Hepatocyte (in vitro differentiated cells): ENCODE measurements at places on chromosomes 1 and 21.

GRCh38 chr1:9129266-9130041 lies 552 bp upstream of the GPR157 start:
- peak; percentile 94 for DNase-seq

- DNase-seq = no peak
These were observed 33.1 kb upstream of the LRRC3 start for GRCh38 chr21:44421901-44422840.

GRCh38 chr1:16237343-16237830 lies 404 bp upstream of the CPLANE2 start:
- DNase-seq = no peak

GRCh38 chr1:203470240-203470639 lies 5.4 kb upstream of the PRELP start:
- DNase-seq = no peak

DNA sequence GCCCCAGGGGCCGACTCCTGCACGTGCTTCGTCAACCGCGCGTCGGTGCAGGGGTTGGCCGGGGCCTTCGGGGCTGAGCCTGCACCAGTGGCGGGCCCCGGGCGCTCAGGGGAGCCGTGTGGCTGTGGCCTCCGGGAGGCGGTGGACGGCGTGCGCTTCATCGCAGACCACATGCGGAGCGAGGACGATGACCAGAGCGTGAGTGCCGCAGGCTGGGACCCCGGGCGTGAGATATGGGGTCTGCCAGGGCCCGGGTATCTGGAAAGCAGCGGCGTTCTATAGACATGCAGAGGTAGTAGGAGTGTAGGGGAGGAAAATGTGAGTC lies 4.3 kb downstream of the CHRNB2 start:
- no peak for DNase-seq

DNA sequence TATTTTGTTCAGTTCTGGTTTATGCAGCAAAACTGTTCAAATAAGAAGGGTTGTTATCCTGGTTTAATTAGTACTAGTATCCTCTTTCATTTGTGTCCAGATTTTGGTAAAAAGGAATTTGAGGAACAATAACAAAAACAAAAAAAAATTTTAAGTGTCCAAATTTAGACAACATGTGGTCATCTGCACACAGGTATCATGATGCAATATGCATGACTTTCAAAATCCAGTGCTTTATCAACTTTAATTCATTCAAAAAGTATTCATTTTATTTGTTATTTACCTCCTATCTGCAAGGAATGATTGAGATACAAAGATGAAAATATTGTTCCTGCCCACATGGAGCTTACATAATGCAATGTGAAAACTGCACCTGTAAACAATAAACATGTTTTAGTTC lies 16.7 kb upstream of the MAGI3 start:
- DNase-seq = no peak

DNA sequence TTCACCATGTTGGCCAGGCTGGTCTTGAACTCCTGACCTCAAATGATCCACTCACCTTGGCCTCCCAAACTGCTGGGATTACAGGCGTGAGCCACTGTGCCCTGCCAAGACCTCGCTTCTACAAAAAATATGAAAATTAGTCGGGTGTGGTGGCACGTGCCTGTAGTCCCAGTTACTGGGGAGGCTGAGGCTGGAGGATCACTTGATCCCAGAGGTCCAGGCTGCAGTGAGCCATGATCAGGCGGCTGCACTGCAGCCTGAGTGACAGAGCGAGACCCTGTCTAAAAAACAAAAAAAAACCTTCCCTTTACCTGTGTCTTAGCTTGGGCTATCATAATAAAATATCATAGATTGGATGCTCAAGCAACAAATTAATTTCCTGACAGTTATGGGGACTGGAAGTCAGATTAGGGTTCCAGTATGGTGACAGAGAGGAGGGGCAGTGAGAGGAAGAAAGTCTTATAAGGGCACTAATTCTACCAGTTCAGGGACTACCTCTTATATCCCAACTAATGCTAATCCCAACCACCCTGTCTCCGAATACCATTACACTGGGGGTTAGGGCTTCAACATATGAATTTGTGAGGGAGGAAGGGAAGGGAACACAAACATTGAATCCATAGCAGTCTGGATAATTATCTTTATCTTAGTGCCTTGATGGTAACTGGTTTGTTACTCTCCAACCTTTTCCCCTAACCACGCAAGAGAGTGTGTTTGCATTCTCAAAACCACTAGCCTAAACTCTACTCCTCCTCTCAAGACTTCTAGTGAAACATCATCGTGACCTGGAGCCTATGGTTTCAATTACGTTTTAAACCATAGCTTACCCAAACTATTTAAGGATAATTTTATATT lies 1.0 kb upstream of the NAXE start:
- no peak for DNase-seq

GRCh38 chr1:201486187-201486586 lies 17.2 kb upstream of the PHLDA3 start:
- DNase-seq = peak; percentile 48

- DNase-seq = no peak
These were observed 154.8 kb upstream of the ETV3 start for GRCh38 chr1:157292809-157293564.

- peak; percentile 70 for DNase-seq
These were observed 71.7 kb upstream of the GUCA2B start for GRCh38 chr1:42081475-42081874.

DNA sequence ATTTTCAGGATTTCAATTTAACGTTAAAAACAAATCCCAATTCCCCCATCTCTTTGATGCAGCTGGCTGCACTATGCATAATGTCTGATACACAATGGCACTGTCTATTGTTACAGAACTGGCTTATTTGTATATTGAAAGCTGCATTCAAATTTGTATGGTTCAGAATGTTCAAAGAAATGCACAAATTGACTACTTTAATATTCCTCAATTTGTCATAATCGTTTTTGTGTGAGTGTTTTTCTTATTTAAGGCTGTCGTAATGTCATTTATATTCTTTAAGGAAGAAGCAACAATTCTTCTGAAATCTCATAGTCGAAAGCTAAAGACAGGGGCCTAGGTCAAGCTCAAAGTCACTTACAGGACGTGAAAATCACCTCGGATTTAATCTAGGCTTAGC lies 341.4 kb upstream of the ZRANB2 start:
- DNase-seq = no peak

GRCh38 chr1:1395166-1395565 lies 4.0 kb downstream of the CCNL2 start:
- no peak for DNase-seq

GRCh38 chr1:26580116-26580515 lies 50.6 kb downstream of the RPS6KA1 start:
- no peak for DNase-seq
